ELF-1 (cell line): ENCODE measurements at places on chromosomes 3 and 15.

- DNase-seq, result peak; percentile 19
Observed at GRCh38 chr3:53198256-53198977, 37.4 kb downstream of the PRKCD start.

DNA sequence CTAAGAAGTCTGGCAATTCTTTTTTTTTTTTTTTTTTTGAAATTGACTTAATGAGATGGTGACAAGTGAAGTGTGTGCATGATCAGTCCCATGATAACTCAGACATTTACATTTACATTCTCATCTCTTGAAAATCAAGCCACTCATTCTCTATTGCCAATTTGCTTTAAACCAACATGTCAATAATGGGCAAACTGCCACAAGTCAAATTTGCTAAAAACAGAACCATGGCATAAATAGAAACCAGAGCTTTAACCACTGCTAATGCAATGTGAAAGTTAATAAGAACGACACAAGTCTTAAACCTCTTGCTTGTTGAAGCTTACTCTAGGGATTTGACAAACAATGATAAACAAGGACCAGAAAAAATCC, 12.0 kb upstream of the COL8A1 start:
- DNase-seq, result no peak

GRCh38 chr3:27138562-27138961, 230.6 kb downstream of the NEK10 start:
- no peak for DNase-seq

- no peak for DNase-seq
Observed at GRCh38 chr3:128506754-128507153, 13.8 kb upstream of the GATA2 start.

- no peak for DNase-seq
Observed at GRCh38 chr3:170520996-170521395, 64.9 kb downstream of the SLC7A14 start.

DNA sequence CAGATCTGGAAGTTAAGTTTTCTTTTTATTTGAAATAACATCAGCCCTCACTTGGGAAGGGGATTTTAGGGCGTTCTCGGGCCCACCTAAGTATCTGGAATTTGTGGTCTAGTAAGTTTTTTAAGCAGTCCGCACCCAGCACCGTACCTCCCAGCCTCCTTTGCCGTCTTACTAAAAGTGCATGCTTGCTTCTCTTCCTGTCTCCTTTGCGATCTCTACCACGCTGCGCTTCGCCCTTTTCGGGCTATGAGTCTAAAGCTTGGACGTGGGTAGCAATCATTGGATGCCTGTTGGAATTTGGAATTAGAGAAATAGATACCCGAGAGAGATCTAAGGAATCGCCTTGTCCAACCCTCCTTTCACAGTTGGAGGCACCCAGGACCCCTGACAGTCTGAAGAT, 1.1 kb downstream of the THSD4 start:
- no peak for DNase-seq

GRCh38 chr3:40877631-40878463, 321.5 kb upstream of the CTNNB1 start:
- DNase-seq, result no peak

DNA sequence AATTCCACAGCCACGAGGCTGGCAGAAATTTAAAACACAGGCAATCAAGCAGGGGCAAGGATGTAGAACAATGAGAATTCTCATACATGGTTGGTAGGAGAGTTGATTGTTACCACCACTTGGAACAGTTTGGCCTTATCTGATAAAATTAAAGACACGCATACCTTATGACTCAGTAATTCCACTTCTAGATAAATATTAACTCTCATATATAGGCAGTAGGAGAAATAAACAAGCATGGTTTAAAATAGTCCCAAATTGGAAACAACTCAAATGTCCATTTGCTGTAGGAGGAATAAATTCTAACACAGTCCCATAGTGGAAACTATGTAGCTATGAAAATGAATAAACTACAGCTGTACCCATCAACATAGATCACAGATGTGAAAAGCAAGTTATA, 42.3 kb upstream of the USP3 start:
- DNase-seq, result no peak

DNA sequence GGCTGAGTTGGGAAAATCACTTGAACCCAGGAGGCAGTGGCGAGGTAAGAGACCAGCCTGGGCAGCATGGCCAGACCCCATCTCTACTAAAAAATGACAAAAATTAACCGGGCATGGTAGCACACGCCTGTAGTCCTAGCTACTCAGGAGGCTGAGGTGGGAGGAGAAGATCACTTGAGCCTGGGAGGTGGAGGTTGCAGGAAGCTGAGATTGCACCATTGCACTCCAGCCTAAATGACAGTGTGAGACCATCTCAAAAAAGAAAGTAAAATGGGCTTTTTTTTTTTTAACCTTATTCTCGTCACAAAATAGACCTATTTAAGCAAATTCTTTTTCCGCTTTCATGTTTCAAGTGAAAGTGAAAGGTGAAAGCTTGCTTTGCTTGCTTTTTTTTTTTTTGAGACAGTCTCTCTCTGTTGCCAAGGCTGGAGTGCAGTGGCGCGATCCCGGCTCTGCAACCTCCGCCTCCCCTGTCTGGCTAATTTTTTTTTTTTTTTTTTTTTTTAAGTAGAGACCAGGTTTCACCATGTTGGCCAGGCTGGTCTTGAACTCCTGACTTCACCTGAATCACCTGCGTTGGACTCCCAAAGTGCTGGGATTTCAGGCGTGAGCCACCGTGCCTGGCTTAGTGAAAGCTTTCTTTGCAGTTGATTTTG, 3.6 kb downstream of the PDIA3 start:
- no peak for DNase-seq

DNA sequence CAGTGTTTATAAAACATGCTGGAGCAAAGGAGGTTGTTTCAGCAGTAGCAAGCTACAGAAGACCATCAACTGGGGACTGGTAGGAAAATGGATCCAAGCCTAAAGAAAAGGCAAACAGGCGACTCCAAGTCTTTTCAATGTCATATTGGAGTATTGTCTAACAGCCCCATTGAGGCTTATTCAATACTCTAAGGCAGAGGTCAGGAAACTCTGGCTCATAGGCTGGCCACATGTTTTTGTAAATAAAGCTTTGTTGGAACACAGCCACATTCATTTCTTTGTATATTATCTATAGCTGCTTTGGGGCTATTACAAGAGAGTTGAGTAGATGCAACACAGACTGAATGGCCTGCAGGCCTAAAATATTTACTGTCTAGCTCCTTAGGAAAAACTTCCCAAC, 77.5 kb downstream of the RPL22L1 start:
- no peak for DNase-seq

DNA sequence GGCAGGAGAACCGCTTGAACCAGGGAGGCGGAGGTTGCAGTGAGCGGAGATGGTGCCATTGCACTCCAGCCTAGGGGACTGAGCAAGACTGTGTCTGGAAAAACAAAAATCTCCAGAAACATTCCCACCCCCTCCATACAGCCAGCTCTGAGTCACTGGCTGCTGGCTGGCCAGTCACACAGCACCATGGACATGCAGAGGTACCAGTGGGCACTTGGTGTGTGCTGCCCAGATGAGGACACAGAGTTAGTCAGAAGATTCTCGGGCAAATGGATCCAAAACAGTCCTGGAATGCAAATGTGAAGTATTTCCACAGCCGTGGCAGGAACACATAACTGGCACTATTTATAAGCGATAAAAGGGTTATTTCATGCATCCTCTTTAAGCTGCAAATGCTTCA, 44.6 kb downstream of the BDH1 start:
- no peak for DNase-seq
